ENCODE measurements at places on chromosomes 1 and 21.
A peak's percentile ranks its signal among the peaks of the same experiment; 100 is the strongest.

DNA sequence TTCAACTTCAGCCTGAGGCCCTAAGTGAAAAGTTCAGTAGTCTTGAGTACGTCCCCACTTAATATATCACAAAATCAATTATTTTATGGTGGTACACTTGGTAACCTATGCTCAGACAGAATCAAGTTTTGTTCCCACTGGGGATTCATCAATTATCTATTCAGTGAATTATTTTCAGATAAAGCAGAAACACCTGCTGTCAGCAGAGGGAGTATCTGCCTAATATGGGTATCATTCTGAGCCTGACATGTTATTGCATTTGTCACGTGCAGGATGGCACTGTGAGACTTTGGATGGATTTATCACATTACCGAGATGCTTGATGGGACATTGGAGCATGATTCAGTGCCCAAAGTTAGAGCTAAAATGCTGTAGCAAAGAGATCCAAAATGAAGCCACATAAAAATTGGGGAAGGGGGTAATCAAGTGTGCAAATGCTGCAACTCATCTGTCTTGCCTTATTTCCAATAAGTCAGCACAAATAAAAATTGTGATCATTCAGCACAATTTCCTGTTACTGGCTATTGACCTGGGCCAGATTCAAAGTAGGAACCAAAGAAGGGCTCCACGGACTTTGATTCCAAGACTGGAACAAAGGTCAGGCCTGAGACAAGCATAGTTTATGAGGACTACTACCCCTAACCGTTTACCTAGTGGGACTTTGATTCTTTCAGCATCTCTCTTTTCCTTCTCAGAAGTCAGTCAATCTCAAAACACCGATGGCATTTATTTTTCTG, 657.6 kb downstream of the LMO4 start:
- no peak for DNase-seq

DNA sequence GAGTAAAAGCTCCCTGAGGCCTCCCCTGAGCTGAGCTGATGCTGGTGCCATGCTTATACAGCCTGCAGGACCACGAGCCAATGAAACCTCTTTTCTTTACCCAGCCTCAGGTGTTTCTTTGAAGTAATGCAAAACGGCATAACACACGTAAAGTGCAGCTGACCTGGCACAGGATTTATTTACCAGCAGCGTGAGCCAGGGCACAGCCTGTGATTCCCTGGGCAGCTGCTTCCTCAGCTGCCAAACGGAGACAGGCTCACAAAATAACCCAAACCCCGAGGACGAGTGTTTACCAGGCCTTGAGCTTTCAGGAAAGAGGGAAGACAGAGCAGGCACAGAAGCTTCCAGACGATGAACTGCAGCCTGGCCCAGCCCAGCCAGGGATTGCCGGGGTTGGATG, 120.6 kb upstream of the ARHGEF16 start:
- no peak for DNase-seq

DNA sequence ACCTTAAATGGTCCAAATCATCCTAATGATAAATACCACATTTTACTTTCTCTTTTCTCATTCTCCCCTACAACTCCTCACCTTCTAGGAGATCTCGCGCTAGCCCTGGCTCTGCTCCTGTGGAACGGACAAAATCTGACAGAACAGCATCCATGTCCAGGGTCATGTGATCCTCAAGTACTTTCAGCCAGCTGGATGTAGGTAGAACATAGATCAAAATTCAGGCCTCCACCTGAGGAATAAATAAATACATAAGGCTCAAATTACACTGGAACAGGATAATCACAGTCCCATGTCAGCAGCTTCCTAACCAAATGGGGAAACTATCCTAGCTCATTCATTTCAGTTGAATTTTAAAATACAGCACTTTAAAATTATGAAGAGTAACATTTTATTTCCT, 33.2 kb downstream of the OTUD7B start:
- DNase-seq: no peak

DNA sequence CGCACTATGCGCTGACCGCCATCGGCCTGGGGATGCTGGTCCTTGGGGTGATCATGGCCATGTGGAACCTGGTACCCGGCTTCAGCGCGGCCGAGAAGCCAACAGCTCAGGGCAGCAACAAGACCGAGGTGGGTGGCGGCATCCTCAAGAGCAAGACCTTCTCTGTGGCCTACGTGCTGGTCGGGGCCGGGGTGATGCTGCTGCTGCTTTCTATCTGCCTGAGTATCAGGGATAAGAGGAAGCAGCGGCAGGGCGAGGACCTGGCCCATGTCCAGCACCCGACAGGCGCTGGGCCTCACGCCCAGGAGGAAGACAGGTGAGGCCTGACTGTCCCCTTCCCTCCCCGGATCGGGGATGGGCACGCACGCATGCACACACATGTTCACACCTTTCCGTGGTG, 31.9 kb upstream of the FHAD1 start:
- DNase-seq: no peak

DNA sequence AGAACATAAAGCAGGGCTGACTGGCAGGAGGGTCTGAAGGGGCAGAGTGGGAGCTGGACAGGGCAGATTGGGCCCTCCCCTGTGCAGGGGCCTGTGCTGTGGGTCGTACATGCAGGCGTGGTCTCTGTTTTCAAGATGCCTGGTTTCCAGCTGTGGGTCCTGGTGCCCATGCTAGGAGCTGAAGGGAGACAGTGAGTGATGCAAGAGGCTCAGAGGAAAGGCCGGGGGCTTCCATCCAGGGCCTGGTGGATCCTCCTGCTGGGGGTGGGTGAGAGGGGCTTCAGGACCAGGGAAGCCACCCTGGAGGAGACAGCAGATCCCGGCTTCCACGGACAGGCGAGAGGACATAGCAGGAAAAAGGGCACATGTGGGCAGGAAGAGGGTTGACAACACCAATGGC, 349.0 kb upstream of the VAMP3 start:
- DNase-seq: no peak

DNA sequence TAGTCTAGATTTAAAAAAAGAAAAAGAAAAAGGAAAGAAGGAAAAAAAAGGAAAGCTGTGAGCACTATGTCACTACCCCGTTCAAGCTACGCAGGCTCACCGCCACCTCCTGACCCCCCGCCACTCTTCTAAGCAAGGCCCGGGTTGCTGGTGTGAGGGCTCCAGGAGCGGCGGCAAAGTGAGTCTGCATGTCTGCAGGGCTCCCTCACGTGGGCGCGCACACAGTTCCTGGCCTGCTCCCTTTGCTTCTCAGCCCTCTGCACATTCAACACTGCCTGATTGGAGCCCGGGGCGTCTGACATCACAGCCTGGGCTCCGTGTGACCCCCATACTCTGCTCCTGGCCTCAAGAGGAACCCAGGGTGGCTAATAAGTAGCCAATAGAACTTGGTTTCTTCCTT, 81.4 kb upstream of the TLR5 start:
- no peak for DNase-seq

DNA sequence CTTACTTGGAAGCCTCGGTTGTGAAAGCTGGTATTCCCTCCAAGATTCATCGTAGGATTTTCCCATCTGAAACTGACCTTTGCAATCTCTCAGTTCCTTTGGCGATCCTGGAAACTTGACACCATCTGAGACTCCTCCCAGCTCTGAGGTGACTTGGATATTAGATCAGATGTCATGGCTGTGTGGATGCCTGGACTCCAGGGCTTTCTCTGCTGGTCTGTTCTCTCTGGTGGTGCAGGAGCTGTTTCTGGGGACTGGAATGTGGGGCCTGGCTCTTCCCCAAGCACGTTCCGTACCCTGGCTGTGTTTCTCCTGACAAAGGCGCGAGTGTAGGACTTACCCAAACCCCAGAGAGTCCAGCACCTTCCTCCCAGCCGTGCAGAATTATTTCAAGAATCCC, 252.2 kb downstream of the RPS6KC1 start:
- DNase-seq: no peak

DNA sequence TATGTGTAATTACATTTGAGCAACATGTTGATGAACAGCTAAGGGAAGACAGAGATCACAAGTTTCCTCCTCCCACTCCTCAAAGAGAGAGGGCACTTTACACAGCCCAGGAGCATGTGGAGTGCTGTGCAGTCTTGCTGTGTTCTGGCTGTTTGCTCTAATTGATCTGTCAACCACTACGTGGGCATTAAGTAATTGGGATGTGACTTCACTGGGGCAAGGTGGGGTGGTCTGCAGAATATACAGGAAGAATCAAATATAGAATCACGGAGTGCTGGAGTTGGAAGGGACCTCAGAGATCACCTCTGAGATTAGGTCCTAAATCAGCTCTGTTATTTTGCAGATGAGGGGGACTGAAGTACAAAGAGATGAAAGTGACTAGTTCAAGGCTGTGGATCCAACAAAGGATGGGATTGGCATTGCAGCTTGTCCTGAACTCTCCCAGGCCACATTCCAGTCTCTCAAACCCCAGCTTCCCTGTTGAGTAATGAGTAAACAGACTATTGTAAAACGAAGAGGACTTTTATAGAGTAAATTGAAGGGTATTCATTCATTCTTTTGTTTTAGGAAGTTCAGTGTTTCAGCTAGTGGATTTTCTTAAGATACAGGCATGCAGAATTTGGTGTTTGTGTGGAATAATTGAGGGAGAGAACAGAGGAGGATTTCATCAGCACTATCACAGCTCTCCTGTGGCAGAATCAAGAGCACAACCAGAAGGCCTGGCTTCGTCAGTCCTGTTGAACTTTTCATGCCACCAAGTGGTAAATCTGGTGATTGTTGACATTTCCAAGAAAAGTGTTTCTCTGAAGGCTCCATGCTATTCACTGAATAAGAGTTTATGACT, 22.4 kb downstream of the NOS1AP start:
- DNase-seq: no peak

GRCh38 chr1:117017648-117018047, 16.1 kb downstream of the CD101 start:
- DNase-seq: no peak

- no peak for DNase-seq
Measured at GRCh38 chr21:16708101-16708835, 804.6 kb upstream of the CXADR start.

GRCh38 chr1:177448036-177448615, 277.4 kb downstream of the BRINP2 start:
- no peak for DNase-seq

DNA sequence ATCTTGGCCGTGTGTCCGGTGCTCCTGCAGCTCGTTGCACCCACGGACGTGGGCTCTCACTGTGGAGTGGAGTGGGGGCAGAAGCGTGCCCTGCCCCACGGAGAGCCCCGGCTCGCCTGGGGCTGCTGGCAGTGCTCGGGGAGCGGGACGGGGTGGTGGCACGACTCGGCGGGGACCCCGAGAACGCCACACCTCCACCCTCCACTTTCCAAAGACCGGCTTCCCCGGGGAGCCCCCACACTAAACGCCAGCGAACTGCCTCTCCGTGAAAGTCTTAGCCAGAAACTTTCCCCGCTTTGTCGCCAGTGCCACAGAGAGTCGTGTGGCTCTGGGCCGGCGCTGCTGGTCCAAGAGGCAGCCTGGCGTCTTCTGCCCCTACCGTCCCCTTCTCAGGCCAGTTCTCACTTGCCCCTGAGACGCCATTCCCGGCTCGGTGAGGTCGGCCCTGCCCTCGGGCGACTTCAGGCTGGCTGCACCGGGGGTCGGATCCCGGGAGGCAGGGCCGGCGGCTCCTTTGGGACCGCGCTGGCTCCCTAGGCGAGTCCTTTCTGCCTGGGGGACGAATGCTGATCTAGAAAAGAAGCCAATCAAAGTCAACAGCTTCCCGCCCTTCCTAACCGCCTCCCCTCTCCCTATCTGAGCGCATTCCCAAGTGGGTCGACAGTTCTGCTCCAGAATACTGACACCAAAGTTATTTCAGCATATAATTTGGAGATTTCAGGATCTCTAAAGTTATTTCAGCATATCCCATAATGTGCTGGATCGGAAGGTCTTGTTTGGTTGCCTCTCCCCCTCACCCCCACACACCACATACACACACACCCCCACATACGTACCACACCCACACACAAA, 2.6 kb upstream of the SAMD13 start:
- peak; percentile 23 for DNase-seq

GRCh38 chr1:37477198-37477931, 3.0 kb downstream of the ZC3H12A start:
- peak; percentile 80 for DNase-seq

GRCh38 chr21:35503671-35504070, 454.6 kb upstream of the RUNX1 start:
- no peak for DNase-seq

DNA sequence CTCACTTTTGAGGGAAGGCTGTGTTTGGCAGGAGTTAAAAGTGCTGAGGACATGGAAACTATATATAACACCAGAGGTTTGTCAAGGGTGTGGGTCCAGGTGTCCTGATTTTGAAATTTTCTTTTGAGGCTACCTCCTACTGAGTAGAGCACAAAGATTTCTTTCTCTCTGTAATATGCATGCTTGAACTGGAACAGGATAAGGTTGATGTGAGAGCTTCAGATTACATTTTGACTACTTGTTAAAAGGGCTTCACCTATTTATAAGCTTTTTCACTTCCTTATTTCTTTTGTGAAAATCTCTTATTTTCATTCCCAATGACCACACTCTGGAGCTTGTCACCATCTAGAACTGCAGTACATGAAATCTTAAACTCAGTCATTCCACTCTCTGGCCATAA, 59.8 kb upstream of the PLA2G4A start:
- DNase-seq: no peak

GRCh38 chr1:192316942-192317450, at the start of gene RGS21:
Gene RGS21, plus strand, starts transcription at chr1:192316992. Its CDS starts 26,045 bp downstream, at chr1:192343037.
- no peak for DNase-seq
